ENCODE measurements at places on chromosomes 4 and X. TPM values are rescaled to one million over a fixed set of nuclear protein-coding genes. Genes with fewer than 3 reads are reported as not detected.

Gene ABLIM2
- 0.55 TPM for total RNA-seq

Gene TMEM271
- total RNA-seq = not detected

Gene CYBB
- total RNA-seq = not detected

Gene FAM133A
- not detected for total RNA-seq

Measured in activated CD4-positive, alpha-beta memory T cell treated with anti-CD3 and anti-CD28 coated beads for 36 hours (primary cell).